ENCODE measurements at places on chromosomes 1 and 21.

DNA sequence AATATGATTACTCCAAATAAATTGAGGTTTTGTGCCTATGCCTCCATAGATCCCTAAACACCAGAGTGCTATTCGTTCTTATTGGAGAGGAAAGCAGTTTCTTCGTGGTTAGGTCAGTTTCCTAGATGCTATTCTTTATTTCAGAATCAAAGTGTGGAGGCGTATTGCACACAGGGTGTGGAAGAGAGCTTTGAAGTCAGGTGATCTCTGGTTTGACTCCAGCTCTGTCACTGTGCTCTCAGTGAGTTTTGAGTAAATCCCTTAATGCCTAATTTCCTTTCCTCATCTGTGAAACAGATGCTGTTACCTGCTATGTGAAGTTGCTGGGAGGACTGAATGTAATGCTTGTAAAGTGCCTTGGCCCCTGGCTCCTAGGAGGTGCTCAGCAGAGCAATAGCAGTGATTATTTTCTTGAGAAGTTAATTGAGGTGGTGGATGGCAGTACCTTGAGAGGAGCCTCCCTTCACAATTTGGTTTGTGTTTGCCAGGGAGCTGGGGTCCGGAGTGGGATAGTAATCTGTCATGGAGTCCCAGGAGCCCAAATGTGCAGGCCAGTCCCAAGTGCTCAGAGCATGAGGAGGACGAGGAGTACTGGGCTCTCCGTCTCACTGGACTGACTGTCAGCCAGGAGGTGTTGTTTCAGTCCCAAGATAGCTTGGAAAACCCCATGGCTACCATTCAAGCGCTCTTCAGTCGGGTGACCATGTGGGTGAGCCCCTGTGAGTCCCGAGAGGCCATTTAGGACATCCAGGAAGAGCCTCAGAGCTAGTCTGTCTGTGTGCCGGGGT, 14.9 kb downstream of the NTPCR start:
- DNase-seq, result no peak

DNA sequence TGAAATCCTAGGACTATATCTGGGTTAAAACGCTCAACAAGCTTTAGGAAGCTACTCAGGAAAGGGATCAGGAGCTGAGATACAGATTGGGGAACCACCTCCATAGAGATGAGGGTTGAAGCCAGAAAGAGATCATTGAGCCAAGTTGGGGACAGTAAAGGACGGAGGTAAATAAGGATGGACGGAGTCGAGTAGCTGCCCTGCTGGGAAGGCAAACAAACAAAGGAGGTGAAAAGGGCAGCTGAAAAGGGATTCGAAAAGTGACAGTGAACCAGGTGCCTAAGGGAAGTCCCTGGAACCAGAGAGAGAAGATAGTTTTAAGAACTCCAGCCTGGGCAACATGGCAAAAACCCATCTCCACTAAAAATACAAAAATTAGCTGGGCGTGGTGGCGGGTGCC, 6.3 kb upstream of the CAMSAP2 start:
- no peak for DNase-seq

- no peak for DNase-seq
Measured at GRCh38 chr1:6248932-6249738, 5.2 kb downstream of the HES3 start.

- DNase-seq, result peak; percentile 39
Measured at GRCh38 chr1:94983171-94983739, 56.3 kb upstream of the CNN3 start.

GRCh38 chr1:180123463-180123936, 31.2 kb upstream of the QSOX1 start:
- no peak for DNase-seq

DNA sequence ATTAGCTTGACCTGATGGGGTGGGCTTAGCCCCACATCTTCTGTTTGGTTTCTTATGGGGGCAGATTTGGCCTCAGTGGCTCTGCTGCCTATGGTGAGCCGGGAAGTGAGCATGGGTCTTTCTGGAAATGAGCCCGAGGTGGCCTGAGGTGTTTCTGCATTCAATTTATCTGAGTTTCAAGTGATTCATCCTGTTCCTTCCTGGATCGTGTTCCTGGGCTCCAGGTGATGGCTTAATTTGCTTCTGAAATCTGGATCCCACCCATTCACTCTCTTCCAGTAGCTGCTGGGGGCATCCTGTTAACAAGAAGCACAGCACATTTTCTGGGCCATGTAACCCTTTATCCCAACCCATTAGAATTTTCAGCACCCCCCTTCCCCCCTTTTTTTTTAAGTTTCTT, 324.6 kb downstream of the CAMTA1 start:
- no peak for DNase-seq

- DNase-seq, result no peak
Measured at GRCh38 chr21:44994695-44995342, 55.0 kb downstream of the SLX9 start.

DNA sequence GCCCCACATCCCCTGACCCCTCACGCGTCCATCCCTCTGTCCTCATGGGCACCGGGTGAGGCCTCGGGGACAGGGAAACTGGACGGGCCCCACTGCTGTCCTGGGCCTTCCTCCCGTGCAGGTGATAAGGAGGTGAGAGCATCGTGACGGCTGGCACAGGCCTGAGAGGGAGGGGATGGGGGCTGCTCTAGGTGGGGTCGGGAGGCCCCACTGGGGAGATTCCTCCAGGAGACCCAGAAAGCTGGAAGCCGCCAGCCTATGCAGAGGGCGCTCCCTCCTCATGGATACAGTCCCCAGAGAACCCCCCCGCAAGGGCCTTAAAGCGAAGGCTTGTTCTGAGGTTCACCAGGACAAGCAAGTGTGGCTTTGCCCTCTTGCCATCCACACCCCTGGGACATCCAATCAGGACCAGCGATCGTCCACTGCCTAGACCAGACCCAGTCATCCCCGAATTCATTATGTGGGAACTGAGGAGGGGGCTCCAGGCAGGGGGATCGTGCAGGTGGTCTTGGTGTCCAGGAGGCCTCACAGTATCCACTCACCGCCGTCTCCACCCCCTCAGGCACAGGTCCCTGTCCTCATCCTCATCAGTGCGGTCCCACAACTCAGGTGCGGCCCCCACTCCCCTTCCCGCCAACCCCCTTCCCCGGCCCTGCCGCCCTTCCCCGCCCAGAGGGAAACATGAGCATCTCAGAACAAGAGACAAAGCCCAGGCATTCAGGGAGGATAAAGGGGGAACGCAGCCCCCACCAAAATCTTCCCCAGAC, 45.3 kb upstream of the COL18A1 start:
- peak; percentile 53 for DNase-seq

DNA sequence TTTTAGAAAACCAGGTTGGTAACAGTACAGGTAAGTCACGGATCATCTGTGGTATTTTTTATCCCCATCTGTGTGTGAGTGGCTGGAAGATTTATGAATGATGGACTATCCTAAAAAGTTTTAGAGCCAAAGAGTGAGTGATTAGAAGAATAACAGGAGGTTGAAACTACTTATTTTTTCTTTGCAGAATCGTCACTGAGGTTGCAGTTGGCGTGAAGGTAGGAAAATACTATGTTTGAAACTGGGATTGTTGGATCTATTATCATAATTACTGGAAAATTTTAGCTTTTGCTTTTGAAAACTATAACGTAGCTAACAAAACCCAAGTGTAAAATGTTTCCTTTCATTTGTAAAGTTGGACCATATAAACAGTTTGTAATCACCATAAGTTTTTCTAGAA, 1.8 kb downstream of the PTBP2 start:
- peak; percentile 20 for DNase-seq

GRCh38 chr21:27806281-27806680, 839.4 kb upstream of the ADAMTS5 start:
- no peak for DNase-seq

- DNase-seq, result no peak
Measured at GRCh38 chr1:5099558-5099957, 445.1 kb downstream of the AJAP1 start.

- no peak for DNase-seq
Measured at GRCh38 chr1:180237869-180238476, 7.9 kb downstream of the LHX4 start.

- no peak for DNase-seq
Measured at GRCh38 chr1:18974005-18974404, 17.5 kb upstream of the IFFO2 start.

GRCh38 chr1:236099355-236099974, 34.6 kb upstream of the NID1 start:
- no peak for DNase-seq

DNA sequence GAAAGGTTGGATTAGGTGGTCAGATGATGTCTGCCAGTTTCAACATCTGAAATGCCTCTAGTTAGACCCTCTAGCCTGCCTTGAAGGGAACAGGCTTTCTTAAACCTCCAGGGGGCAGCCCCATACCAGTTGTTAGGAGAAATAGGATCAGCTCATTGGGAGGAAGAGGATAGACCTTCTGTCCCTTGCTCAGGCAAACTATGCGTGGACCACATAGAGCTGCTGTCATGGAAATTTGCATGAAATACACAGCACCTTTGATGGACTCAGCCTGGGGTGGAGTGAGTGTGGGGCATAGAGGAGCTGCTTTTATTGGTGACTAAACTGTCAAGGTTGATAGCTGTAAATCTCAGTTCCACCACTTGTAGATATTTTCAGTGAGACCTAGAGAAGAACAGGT, 38.4 kb upstream of the SPAG17 start:
- peak; percentile 14 for DNase-seq

GRCh38 chr1:239657291-239657690, 270.9 kb downstream of the CHRM3 start:
- no peak for DNase-seq

- no peak for DNase-seq
Measured at GRCh38 chr1:212353181-212353580, 61.5 kb downstream of the PACC1 start.

DNA sequence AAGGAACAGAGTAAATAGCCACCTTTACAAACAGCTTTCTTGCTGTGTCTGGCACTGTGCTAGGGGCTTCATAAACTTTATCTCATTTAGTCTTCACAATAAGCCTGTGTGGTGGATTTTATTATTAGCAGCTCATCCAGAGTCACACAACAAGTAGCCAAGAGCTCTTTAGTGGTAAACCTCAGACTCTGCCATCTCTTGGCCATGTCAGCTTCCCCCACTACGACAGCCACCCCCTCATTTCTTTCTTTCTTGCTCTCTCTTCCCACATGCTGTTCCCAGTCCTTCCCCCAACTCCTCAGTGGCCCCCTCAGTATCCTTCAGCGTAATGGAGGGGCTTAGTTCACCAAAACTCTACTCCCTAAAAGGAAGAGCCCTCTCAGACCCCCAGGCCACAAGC, 1.2 kb upstream of the ZNF683 start:
- no peak for DNase-seq

- DNase-seq, result peak; percentile 59
Measured at GRCh38 chr1:54052431-54052933, 522 bp downstream of the TMEM59 start.

DNA sequence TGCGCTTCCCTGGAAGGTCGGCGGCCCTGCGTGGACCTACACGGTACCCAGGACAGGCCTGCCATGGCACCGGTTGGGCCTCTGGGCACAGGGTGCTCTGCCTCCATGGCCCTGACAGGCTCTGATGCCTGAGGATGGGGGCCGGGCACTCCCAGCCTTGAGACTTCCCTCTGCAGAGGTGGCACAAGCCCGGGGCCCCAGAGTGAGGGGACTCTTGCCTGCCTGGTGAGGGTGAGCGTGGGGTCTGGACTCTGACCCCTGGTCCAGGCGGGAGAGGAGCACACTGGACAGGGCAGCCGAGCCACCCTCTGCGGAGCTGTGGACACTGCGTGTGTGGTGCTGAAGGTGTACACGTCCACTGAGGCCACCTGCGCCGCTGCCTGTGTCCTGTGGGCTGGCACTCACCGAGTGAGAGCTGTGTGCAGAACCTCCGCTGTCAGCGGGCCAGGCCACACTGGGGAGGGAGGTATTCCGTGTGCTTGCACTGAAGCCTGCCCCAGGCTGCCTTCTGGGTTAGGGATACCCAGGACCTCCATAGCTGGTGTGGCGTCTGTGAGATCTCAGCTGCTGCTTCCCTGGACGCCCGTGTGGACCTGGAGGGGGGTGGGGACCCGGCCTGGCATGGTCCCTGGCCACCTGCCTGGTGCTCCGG, 10.4 kb downstream of the SKI start:
- no peak for DNase-seq

DNA sequence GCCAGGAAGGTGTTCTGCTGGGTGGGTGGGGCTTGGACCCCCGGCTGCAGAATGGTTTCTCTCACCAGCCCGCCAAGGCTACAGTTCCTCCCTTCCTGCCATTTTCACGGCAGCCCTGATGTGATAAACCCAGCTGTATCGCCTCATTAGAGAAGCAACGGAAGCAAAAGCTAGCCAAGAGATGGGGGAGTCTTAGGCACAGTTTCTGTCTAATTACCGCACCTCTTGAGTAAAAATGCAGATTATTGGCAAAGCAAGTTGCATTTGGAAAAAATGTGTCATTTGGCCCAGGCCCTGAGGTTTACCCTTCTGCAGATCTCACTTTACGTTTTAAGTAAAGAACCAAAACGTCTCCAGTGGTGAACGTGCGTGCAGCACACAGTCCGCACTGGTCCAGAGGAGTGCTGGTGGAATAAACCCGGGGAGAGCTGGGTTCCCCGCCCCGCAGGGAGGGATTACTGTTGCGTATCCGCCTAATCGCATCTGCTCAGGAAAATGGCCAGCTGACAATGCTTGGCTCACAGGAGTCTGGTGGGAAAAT, 109.9 kb downstream of the GALNT2 start:
- DNase-seq, result peak; percentile 70

GRCh38 chr1:61616830-61617229, 108.1 kb downstream of the TM2D1 start:
- no peak for DNase-seq

DNA sequence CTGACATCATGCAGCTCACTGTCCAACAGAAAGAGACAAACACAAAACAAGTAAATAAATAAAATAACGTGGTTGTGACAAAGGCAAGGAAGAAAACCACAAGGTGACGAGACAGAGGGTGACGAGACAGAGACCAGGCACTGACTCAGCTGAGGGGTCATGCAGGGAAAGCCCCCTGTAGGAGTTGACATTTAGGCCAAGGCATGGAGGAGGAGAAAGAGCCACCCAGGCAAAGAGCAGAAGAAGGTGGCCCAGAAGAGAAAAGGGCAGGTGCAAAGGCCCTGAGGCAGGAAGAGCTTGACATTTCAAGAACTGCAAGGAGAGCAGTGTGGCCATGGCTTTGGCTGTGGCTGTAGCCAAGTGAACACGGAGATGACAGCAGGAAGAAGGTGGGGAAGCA, 65.1 kb upstream of the ID3 start:
- DNase-seq, result no peak

All from pons (tissue), 1 donor.